Stimulated activated CD4-positive, alpha-beta T cell treated with anti-CD3 and anti-CD28 coated beads, Interleukin-15, amount 100 ng/mL, for 1 hour (primary cell): ENCODE measurements at places on chromosomes 12 and 14.

GRCh38 chr12:120680165-120680738 lies 6.7 kb upstream of the MLEC start:
- no peak for DNase-seq

- DNase-seq: no peak
These were observed 196.5 kb downstream of the NOVA1 start for GRCh38 chr14:26401179-26401968.

DNA sequence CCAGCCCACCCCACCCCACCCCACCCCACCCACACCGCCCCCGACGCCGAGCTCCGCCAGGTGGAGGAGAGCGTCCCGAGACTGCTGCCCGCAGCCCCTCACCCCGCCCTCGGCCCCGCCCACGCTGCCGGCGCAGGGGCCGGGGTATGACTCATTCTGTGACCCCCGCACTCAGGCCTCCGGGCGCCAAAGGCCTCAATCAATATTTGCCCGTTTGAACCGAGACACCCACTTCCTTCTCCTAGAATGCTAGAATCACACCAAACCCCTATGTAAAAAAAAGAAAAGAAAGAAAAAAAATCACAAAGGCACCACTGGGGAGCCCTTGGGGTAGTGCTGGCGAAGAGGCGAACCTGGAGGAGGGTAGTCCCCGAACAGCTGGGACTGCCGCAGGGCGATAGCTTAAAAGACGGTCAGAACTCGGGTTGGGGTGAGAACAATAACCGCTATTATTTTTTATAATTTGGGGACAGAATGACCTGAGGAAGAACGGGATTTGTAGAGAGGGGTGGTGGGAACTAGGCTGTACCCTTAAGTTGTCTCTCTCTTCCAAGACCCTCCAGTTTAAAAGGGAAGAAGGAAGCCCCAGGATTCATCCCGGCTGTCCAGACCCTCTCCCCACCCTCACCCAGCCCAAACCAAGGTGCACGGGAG lies 894 bp downstream of the KRT8 start:
- DNase-seq: no peak

DNA sequence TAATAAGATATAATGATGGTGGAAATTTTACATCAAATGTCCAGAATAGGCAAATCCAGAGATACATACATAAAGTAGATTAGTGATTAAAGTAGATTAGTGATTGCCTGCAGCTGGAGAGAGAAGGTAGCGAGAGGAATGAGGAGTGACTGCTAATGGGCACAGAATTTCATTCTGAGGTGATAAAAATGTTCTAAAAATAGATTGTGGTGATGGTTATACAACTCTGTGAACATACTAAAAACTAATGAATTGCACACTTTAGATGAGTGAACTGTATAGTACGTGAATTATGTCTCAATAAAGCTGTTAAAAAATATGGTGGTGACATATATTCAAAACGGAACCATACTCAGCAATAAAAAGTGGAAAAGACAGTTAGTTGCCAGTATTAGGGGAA lies 41.7 kb downstream of the PPP2R5E start:
- DNase-seq: no peak

DNA sequence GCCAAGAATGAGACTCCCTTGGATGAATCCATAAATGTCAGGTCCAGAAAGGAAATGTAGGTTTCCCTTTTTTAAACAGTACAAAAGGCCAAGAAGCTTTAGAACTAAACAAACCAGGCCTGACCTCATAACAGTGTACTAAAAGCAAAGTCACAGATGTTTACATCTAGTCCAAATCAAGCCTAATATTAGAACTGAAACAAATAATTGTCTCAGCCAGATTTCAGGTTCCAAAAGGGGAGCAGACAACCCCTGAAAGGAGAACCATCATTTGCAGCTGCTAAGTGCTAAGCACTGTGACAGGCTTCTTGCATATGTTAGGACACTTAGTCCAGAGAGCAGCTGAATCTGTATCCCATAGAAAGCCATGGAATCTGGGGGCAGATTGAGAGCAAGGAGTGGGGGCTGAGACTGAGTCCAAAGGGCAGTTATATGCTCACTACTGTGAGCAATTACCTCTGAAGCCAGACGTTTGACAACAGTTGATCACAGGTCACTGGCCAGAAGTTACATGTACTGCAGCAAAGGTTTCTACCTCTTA lies 90.1 kb downstream of the STXBP6 start:
- no peak for DNase-seq

GRCh38 chr12:5014269-5014668 lies 29.4 kb upstream of the KCNA5 start:
- no peak for DNase-seq

GRCh38 chr12:14901228-14901562 lies 15.5 kb upstream of the MGP start:
- DNase-seq: no peak
